ENCODE measurements at places on chromosomes 7 and 10.

GRCh38 chr10:117544004-117544701 is 1.6 kb downstream of the EMX2 start:
- DNase-seq = no peak

GRCh38 chr7:22185559-22185958 is 171.4 kb downstream of the RAPGEF5 start:
- DNase-seq = no peak

GRCh38 chr10:45545150-45545549 is 127.4 kb downstream of the ZFAND4 start:
- DNase-seq = no peak

GRCh38 chr7:106911959-106912358 is 46.9 kb downstream of the PIK3CG start:
- no peak for DNase-seq
